ENCODE measurements at places on chromosomes 4 and X.

- no peak for DNase-seq
Observed at GRCh38 chr4:148302416-148302815, 139.8 kb downstream of the NR3C2 start.

DNA sequence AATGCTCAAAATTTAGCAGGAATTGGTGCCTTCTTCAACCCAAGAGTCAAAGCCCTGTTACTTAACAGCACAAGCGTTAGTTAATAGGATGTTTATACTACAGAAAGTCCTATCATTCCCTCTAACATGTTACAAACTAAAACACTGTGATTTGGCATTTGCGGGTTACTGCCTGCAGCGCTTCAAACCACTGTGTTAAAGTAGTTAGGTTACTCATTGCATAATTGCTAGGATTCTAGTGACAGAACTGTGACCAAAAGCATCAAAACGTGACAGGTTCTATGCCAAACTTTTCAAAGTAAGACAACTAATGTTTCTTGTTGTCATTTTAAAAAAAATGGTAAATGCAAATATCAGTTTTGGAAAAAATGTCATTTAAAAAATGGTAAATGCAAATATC is 442.8 kb upstream of the ZFP42 start:
- DNase-seq, result no peak

GRCh38 chr4:175542786-175543185 is 269.3 kb downstream of the GPM6A start:
- DNase-seq, result no peak

GRCh38 chr4:40264995-40265909 is 68.4 kb downstream of the RHOH start:
- DNase-seq, result no peak

GRCh38 chr4:70936200-70936787 is 34.1 kb downstream of the MOB1B start:
- no peak for DNase-seq

GRCh38 chr4:163590619-163591264 is 96.3 kb downstream of the TMA16 start:
- no peak for DNase-seq

- DNase-seq, result no peak
Observed at GRCh38 chrX:9646471-9647224, 119.0 kb downstream of the GPR143 start.

DNA sequence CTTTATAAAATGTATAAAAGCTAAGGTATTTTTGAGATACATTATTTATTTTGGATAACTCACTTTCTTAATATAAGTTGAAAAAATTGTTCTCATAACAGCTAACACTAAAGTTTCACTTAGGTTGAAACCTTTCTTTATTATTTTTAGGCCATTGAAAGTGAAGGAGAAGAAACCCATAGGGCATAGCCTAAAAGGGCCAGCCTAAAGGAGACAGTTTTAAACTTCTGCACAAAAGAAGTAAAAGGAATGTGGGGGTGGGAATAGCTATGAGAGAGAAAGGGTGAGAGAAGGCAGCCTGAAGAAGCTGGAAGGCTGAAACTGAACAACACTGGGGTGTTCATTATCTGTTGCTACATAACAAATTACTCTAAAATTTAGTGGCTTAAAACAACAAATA is 57.6 kb upstream of the RAPGEF2 start:
- no peak for DNase-seq

DNA sequence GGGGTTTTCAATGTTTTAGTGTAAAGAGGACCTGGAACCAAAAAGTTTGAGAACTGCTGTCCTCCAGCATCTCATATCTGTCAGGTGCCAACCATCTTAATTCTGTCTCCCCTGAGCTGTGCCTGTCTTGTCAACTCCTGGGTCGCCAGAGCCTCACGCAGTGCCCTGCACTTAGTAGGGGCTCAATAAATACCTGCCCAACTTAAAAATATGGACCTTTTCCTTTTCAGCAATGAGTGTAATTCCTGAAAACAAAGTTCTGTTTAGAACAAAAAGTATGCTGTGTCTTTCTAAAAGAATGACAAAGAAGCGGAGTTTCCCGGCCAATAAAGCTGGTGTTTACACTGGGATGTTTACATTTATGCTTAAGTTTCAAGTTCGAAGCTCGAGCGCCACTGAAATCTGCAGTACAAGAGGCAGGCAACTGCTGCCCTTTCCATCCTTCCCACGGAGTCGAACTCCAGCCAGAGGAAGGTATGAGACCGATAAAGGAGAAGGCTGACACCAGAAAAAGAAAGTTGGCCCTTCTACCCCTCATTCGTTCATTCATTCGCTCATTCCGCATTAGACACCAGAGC is 1.1 kb upstream of the HTATSF1 start:
- no peak for DNase-seq

DNA sequence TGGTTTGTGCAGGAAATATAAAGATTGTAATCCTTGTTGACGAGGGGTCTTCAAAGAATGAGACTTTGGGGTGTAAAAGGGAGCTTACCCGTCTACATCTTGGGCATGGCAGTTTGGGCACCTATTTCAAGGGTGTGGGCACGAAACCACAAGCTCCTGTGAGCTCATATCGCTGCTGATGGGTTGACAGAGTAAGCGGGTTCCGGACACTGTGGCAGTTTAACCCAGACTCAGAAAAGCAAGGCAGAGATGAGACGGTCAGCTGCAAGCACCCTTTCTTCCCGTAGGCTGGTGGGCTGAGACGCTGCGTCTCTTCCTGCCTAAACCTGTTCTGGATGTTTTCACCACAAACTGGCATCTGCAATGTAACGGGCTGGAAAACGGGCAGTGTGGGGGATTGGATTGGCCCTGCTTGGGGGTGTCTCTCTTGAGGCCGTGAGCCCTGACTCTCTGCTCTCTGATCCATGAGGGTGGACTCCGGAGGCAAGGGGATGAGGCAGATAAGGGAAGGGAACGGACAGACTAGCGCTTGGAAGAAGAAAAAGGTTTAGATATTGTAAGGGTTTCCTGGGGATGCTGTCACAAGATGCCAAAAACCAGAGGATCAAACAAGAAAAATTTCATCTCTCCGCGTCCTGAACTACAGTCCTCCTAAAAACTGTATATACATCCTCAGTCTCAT is 237.5 kb downstream of the SHOX start:
- no peak for DNase-seq

DNA sequence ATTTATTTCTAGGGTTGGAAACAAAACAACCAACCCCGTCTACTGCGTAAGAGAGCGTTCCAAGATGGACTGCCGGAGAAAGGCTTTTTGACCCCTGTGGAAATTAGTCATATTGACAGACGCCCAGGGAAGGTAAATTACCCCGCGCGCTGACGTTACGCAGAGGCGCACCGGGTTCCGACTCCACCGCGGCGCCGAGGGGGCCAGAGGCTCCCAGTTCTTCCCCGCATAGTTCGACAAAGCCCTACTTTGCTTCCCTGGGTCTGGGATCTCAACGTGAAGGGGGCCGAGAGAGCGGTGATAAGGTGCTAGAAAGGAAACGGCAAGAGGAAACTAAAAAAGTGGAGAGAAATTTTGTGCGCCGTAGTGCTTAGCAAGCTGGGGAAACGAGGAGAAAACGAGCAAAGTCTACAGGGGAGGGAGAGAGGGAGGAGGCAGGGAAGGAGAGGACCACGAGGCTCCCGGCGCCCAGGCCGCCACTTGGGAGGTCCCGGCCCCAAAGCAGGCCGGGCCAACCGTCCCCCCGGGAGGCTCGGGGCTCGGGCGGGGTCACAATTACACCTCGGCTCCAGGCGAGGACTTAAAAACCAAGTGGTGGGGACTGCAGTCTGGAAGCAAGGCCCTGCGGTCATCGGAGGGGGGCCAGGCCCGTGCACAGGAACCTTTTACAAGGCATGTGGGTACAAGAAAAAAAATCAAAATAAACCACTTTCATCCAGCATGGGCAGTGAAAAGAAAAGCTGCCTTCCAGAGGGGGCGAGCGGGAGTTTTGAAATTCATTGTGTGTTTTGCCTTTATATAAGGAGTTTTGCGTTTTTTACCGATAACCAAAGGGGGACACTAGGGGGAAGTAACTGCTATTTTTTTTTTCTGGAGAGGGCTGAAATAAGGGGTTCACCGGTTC is 13.2 kb downstream of the HAND2 start:
- no peak for DNase-seq

DNA sequence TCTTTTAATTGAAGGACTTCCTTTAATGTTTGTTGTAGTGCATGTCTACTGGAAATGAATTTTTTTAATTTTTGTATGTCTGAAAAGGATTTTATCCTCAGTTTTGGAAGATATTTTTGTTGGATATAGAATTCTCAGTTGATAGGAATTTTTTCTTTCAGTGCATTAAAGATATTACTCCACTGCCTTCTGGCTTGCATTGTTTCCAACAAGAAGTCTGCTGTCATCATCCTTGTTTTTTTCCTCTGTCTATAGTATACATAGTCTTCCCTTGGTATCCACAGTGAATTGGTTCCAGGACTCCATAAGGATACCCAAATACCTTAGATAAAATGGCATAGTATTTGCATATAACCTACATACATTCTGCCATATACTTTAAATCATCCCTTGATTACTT is 33.5 kb downstream of the SCD5 start:
- no peak for DNase-seq

GRCh38 chr4:18803781-18804180 is 782.2 kb upstream of the LCORL start:
- no peak for DNase-seq

GRCh38 chrX:46676399-46677356 is 82.2 kb downstream of the SLC9A7 start:
- DNase-seq, result no peak

- no peak for DNase-seq
Observed at GRCh38 chrX:75155447-75155826, 646 bp downstream of the ABCB7 start.

DNA sequence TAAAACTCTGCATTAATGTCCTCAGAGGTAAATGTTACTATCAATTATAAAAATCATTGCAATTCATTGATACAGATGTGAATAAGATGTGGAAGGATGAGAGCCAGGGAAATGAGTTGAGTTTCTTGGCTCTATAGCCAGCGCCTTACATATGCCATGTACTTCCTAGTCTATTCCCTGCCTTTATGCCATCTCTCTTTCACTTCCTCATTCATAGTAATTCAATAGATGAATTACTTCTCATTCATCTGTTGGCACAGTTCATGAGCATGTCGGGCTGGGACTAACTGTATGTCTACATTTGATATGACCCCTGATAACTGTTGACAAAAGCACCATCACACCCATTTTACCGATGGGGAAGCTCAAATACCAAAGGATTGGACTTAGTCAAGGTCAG is 55.7 kb downstream of the LNX1 start:
- DNase-seq, result no peak

DNA sequence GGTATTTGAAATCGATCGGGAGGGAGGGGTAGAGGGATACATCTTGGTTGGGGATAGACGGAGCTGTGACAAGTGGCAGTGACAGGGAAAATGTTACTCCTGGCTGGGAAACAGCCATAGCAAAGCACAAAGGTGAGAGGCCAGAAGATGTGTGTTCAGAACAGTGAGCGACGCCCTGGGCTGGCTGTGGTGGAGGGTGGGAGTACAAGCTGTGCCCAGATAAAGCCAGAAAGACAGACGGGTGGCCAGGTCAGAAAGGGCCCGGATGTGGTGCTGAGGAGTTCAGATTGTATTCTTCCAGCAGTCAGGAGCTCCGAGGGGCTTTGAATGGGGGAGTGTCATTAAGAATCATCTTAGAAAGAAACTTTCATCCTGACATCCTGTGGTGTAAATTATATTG is 27.9 kb downstream of the CCDC149 start:
- DNase-seq, result no peak

DNA sequence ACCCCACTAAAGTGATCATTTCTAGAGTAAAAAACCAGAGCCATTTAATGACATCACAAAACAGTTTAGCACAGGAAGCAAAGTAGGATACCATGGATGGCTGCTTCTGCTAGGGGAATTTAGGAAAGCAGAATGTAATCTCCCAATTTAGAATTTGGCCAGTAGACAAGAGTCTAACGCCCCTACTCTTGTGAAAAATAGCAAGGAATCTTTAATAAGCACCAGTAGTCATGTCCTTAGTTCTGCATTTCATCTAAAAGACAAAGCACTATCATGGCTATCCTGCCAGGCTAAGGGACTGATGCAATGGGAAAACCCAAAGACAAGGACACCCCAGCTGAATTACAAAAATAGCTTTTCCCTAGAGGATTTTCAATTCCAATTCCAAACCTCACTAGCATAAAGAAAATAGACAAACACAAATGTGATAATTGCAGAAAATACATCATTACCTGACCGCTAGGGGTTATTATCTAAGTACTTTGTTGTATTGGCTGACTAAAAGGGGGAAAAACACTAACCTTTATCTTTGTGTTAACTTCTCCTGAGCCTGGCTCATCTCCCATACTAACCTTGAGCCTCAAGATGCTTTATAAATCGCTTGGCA is 2.6 kb upstream of the AMMECR1 start:
- no peak for DNase-seq

GRCh38 chr4:151934766-151935165 is 174.0 kb upstream of the GATB start:
- no peak for DNase-seq

DNA sequence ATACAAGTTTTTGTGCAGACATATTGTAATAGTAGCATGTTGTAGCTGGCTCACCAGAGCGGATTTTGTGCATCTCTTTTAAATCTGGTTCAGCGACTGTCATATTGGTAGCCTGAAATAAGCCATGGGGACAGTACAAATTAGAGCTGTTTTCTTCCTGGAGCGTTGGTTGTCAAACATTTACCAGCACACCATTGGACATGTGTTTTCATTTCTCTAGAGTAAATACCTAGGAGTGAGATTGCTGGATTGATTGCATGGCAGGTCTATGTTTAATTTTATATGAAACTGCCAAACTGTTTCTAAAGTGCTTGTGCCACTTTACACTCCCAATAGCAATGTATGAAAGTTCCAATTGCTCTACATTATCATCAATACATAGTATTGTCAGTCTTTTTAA is 2.6 kb upstream of the ARAF start:
- no peak for DNase-seq

- no peak for DNase-seq
Observed at GRCh38 chrX:20028588-20028987, 37.7 kb upstream of the BCLAF3 start.

- DNase-seq, result no peak
Observed at GRCh38 chr4:128542047-128542446, 254.4 kb upstream of the PGRMC2 start.

DNA sequence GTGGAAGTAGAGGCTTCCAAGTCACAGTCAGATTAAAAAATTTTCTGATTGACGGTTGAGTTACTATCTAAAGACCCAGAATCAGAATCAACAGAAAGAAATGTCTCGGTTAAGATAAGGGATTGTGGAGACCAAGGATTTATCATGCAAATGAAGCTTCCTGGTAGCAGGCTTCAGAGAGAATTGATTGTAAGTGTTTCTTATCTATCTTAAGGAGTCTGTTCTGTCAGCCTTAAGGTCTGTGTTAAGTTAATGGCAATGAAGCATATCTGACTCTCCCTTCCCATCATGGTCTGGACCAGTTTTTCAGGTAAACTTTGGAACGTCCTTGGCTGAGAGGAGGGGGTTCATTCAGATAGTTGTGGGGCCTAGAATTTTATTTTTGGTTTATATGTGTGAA is 780.2 kb downstream of the FAM133A start:
- no peak for DNase-seq

Data from activated effector memory CD4-positive, alpha-beta T cell treated with Interleukin-2 at 50 U/mL for 16 hours (primary cell).